ENCODE measurements at places on chromosomes 1 and 21.

GRCh38 chr1:244833734-244834542 is 1.5 kb upstream of the COX20 start:
- peak; percentile 80 for DNase-seq

DNA sequence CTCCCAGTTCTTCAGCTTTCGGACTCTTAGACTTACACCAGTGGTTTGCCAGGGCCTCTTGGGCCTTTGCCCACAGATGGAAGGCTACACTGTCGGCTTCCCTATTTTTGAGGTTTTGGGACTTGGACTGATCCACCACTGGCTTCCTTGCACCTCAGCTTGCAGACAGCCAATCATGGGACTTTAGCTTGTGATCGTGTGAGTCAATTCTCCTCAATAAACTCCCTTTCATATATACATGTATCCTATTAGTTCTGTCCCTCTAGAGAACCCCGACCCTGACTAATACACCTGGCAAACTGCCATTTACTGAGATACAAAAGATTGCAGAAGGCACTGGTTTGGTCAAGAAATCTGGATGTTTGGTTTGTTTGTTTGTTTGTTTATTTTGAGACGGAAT is 6.4 kb upstream of the RAB4A start:
- DNase-seq: no peak

DNA sequence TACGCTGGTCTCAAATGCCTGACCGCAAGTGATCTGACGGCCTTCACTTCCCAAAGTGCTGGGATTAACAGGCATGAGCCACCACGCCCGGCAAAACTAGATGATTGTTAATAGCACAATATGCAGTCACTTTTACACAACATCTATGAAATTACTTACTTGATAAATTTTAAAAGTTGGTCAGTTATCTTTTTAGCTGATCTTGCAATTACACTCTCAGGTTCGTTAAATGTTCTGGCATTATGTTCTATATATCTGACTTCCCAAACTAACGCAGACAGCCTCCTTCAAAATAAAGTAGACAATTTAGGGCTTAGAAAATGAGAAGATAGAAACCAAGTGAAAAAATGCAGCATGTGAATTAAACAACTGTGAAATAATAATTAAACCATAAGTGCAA is 31.8 kb upstream of the PSMG1 start:
- DNase-seq: no peak

DNA sequence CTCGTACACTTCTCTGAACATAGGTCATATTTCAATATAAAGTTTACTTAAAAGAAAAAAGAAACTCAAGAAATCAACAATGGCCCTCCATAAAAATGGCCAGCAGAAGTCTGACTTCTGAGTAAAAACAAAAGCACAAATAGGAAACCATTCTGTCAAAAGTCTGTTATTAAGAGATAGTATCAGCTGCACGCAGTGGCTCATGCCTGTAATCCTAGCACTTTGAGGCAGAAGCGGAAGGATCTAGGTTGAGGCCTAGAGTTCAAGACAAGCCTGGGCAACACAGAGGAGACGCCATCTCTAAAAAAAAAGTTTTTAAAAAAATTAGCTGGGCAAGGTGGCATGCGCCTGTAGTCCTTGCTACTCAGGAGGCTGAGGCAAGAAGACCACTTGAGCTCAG is 67.3 kb downstream of the PUM1 start:
- DNase-seq: no peak

GRCh38 chr1:9115351-9116205 is 13.3 kb downstream of the GPR157 start:
- DNase-seq: no peak

- DNase-seq: no peak
Measured at GRCh38 chr1:106975944-106976343, 80.5 kb upstream of the PRMT6 start.

Measured in muscle of arm (tissue), 14 donors.